Stimulated activated CD8-positive, alpha-beta memory T cell treated with anti-CD3 and anti-CD28 coated beads, Interleukin-12 subunit alpha, Interleukin-12 subunit beta, amount 100 ng/mL, for 4 hours (primary cell): ENCODE measurements at places on chromosomes 13 and 19.

DNA sequence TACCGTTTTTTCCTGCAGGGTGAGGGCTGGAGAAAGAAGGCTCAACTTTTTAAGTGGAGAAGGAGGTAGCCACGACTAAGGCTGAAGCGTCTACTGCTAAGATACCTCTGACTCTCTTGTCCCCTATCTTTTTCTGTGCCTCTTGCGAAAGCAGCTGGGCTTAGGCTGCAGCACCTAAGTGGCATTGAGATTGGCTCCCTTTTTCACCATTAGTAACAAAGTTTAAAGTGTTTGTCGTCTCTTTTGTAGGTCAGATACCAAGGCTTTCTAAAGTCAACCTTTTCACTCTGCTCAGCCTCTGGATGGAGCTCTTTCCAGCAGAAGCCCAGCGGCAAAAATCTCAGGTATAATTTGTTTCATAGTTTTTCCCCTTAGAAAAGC, 887 bp downstream of the CDADC1 start:
- no peak for DNase-seq

DNA sequence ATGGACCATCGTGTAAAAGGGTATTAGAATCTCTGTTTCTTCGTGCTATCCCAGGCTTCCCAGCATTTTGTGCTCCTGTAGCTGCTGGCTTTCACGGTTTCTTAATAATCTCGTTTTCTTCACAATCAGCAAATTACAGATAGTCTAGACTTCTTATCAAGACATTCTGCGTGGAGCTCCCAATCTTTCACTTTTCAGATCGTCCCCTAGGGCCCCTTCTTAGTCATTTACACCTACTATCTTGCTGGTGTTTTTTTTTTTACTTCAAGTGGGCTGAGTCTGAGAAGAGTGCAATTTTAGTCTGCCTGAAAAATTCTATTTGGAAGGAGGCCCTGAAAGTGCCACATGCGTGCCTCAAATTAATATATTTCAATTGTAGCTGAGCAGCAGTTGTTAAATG, 275.1 kb downstream of the SHISA2 start:
- no peak for DNase-seq

- no peak for DNase-seq
Observed at GRCh38 chr13:108213946-108214345, 1.4 kb downstream of the LIG4 start.

GRCh38 chr19:19775891-19776205, 42.9 kb upstream of the ZNF14 start:
- no peak for DNase-seq

- DNase-seq: no peak
Observed at GRCh38 chr13:33761740-33762139, 56.2 kb upstream of the RFC3 start.

GRCh38 chr13:109131698-109132257, 502.4 kb downstream of the MYO16 start:
- DNase-seq: no peak

- no peak for DNase-seq
Observed at GRCh38 chr13:96967248-96967745, 27.0 kb downstream of the OXGR1 start.

- no peak for DNase-seq
Observed at GRCh38 chr19:19873381-19873780, 7.7 kb downstream of the ZNF253 start.

GRCh38 chr19:43724896-43725295, 9.0 kb downstream of the IRGC start:
- DNase-seq: no peak

GRCh38 chr19:11098327-11098726, 9.1 kb downstream of the LDLR start:
- no peak for DNase-seq

DNA sequence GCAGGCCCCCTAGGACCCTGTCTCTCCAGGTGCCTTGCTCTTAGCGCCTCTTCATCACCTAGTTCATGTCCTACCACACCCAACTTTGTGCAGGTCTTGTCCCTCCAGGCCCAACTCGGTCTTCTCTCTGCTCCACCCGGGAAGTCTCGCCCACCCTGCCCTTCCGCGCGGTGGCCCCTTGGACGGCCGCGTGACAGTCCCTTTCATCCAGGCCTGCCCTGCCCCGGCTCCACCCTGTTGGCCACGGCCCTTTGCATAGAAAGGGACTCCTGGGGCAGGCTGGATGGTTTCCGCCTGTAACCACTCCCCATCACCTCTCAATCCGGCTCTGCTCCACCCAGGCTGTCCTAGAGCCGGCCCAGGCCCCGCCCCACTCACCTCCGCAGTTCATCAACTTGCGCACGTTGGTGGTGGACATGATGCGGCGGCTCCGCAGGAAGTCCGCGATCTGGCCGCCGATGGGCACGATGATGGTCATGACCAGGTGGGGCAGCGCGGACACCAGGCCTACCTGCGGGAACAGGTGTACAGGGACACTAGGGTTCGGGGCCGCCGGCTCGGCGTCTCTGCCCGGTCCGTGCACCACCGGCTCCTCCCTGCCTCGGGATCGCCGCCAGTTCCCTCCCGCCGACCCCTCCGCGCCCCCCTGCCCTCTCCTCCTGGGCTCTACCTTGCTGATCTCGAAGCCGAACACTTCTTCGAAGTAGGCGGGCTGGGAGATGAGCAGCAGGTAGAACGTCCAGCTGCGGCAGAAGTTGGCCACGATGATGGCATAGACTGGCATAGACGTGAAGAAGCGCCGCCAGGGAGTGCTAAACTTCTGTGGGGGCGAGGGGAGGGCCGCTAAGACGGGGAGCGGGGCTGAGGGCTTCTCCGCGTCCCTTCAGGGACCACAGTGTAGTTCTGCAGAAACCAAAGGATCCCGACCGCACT, 7.2 kb downstream of the GFY start:
- DNase-seq: no peak

- no peak for DNase-seq
Observed at GRCh38 chr19:17114414-17114831, 38.8 kb downstream of the MYO9B start.

DNA sequence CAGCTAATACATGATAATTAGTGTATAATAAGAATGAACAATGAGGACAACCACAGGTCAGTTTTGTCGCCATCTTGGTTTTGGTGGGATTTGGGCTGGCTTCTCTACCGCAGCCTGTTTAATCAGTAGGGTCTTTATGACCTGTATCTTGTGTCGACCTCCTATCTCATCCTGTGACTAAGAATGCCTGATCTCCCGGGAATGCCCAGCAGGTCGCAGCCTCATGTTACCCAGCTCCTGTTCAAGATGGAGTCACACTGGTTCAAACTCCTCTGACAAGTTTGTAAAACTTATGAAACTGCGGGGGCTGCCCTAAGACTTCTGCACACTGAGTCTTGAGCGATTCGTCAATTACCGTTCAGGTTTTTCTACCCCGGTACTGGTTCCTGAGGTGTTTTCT, 21.5 kb upstream of the ADGRE1 start:
- no peak for DNase-seq

GRCh38 chr13:108656742-108657141, 27.3 kb downstream of the MYO16 start:
- no peak for DNase-seq

- DNase-seq: no peak
Observed at GRCh38 chr19:1069009-1069779, 2.2 kb downstream of the ARHGAP45 start.

- DNase-seq: no peak
Observed at GRCh38 chr19:48495396-48495795, 16.2 kb downstream of the LMTK3 start.

GRCh38 chr19:47757617-47758442, 12.5 kb downstream of the NOP53 start:
- DNase-seq: no peak

DNA sequence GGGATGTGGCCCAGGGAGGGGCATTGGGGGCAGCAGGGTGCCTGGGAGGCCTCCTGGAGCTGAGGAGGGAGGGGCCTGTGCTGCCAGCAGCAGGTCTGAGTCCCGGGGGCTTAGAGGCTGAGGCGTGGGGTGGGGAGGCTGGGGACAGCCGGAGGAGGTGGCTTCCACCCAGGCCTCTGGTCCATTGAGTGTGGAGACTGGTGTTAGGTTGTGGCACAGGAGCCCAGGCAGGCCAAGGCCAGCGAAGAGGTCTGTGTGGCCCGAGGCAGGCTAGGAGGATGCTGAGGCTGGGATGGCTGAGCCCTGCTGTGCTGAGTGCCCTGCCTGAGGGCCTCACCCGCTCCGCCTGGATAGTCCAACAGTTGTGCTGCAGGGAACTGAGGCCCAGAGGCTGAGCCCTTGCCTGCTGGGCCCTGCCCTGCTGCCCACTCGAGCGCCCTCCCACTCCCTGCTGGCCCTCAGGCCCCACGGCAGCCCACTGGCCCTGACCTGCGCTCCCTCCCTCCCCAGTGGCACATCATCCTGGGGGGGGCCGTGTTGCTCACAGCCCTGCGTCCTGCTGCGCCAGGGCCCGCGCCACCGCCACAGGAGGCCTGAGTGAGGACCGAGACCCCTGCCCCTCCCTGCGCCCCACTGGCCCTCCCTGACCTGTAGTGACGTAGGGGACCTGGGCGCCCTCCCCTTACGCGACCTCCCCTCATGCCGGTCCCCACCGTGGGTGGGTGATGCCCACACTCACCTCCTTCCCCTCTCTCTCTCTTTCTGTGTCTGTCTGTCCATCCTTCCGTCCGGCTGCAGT, 4.9 kb upstream of the GARIN5A start:
- DNase-seq: no peak

- no peak for DNase-seq
Observed at GRCh38 chr19:1063909-1064660, 2.9 kb upstream of the ARHGAP45 start.

GRCh38 chr13:66180836-66181235, 1049.3 kb downstream of the PCDH9 start:
- no peak for DNase-seq

DNA sequence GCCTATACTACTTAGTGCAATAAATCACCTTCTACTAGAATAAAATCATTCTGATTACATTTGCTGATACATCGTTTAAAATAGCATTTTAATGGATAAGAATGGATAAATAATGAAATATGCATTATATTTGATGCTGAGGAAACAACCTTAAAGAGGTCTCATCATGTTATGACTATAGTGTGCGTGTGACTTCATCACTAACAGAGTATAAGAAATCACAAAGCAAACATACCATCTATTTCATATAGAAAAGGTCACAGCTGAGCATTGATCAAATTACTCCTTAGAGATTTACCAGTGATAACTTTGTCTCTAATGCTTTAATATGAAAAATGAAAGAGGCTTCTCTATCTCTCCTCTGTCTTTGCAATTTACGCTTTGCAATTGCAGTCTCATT, 1620.3 kb upstream of the SLC10A2 start:
- no peak for DNase-seq

- no peak for DNase-seq
Observed at GRCh38 chr13:113633485-113633873, 24.5 kb downstream of the ATP4B start.

GRCh38 chr13:89307278-89307677, 1636.1 kb downstream of the SLITRK5 start:
- no peak for DNase-seq

DNA sequence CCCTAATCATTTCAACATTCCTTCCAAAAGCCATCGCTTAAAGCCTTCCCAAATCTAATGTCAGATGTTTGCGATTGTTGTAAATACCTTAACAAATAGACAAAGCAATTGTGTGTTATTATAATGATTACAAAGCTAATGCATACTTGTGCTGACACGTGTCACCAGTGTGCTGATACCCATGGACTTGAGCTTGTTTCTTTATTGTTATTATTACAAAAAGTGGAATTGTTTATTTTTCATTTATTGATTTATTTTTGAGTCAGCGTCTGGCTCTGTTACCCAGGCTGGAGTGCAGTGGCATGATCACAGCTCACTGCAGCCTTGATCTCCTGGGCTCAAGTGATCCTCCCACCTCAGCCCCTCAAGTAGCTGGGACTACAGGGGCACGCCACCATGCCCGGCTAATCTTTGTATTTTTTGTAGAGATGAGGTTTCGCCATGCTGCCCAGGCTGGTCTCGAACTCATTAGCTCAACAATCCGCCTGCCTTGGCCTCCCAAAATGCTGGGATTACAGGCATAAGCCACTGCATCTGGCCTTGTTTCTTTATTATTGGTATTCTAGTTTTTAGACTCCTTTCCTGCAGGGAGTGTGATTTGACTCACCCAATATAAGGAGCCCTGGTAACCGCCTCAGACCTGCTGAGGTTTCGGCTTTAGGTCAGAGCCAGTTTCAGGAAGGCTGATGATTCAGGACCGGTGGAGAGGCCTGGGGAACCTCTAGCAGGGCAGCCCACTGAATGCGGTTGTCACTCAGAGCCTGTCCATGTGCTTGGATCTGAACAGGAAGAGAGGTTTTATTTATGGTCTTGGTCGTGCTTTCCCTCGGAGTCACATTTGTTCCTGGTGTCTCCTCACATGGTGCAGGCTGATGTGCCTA, 2.1 kb upstream of the FBXO17 start:
- DNase-seq: no peak

- DNase-seq: no peak
Observed at GRCh38 chr19:4362101-4362828, 18.9 kb downstream of the MPND start.

DNA sequence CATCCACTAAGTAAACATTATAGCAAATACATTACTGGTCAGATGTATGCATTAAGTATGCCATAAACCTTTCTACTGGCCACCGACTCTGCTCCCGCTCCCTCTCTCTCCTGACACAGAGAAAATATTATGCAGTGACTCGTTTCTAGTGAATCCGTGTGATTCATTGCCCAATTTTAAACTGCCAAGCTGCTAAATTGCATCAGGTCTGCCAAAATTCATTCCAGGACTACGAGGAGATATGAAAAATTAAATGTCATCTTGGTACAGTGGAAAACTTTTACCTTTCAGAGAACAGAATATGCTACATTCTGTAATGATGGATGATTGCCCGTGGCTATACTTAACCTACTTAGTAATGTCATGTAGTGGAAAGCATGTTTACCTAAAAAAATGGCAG, 368.8 kb upstream of the TSHZ3 start:
- no peak for DNase-seq

- no peak for DNase-seq
Observed at GRCh38 chr13:114047358-114047881, 73.5 kb upstream of the C13orf46 start.

- no peak for DNase-seq
Observed at GRCh38 chr19:2229103-2230032, 6.8 kb downstream of the PLEKHJ1 start.

GRCh38 chr13:102035969-102036368, 365.9 kb downstream of the FGF14 start:
- DNase-seq: no peak

DNA sequence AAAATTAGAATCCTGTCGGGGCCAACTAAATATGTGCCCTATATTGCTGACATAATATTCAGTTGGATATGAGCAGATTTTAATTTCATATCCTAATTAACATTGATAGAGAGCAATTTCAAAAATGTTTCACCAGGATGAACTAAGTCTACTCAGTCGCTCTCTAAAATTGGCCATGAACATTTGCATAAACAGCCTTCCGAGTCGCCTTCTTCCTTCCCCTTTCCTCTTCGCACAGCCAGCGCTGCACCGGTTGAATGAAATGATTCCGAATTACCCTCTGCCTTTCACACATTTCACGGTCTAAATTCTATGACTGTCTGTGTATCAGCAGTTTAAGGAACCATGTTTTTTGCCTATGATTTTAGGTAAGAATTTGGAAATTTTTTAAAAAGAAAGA, 413.7 kb downstream of the LIG4 start:
- DNase-seq: no peak

GRCh38 chr13:66635526-66635925, 594.6 kb downstream of the PCDH9 start:
- no peak for DNase-seq

GRCh38 chr13:37736045-37736444, 133.5 kb downstream of the TRPC4 start:
- no peak for DNase-seq

GRCh38 chr13:46567671-46568070, 14.7 kb downstream of the LRCH1 start:
- DNase-seq: no peak

GRCh38 chr13:90253806-90254205, 1093.7 kb upstream of the MIR17HG start:
- no peak for DNase-seq
